ENCODE measurements at places on chromosomes 13 and 19.

GRCh38 chr19:47848823-47849473, 10.1 kb upstream of the TPRX2 start:
- DNase-seq: peak; percentile 41

- DNase-seq: no peak
Observed at GRCh38 chr19:8302357-8302691, 5.8 kb downstream of the CD320 start.

DNA sequence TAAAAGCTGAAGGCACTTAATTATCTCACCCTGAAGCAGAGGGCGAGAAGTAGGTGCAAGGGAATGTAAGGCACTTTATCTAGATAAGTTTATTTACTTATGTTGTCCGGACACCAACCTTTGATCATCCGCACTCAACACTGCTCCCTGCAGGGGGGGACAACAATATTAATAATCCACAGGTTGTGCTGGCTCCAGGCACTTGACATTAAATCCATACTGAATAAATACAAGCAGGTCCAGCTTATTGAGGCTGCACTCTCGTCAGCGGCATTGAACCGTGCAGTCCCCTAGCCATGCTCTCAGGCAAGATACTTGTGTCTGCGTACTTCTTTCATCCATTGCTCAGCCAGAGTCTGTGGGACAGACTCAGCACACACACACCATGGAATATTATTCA, 374.5 kb upstream of the NBEA start:
- DNase-seq: no peak

DNA sequence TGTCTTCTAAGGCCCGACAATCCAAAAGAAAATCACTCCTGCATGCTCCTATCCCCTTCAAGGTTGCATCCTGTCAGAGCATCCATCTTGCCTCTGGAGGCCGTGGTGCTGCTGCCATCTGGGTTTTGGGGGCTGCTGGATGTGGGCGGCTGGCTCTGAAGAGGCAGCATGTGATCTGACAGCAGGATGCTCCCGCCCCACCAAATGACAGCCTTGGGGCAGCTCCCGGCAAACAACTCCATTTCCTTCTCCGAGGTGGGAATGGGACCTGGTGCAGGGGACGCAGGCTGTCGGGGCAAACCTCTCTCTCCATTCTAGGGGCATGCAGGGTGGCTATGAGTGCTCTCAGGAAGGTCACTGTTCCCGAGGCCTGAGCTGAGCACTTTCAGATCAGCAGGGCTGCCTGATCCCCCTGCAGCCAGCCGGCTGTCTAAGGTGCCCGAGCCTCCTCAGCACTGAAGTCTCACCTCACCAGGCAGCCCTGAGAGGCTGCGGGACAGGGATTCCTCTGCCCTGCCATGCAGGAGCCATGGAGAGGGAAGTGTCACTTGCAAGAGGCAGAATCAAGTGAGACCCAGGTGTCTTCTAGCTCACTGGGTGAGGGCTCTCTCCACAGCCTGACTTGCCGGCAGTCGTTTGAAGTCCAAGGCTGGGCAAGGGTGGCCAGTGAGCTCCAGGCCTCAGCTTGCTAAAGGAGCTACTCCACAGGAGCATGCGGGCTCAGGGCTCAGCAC, 28.8 kb downstream of the TSSK6 start:
- no peak for DNase-seq

- DNase-seq: peak; percentile 74
Observed at GRCh38 chr13:110304256-110304655, 2.7 kb downstream of the COL4A1 start.

DNA sequence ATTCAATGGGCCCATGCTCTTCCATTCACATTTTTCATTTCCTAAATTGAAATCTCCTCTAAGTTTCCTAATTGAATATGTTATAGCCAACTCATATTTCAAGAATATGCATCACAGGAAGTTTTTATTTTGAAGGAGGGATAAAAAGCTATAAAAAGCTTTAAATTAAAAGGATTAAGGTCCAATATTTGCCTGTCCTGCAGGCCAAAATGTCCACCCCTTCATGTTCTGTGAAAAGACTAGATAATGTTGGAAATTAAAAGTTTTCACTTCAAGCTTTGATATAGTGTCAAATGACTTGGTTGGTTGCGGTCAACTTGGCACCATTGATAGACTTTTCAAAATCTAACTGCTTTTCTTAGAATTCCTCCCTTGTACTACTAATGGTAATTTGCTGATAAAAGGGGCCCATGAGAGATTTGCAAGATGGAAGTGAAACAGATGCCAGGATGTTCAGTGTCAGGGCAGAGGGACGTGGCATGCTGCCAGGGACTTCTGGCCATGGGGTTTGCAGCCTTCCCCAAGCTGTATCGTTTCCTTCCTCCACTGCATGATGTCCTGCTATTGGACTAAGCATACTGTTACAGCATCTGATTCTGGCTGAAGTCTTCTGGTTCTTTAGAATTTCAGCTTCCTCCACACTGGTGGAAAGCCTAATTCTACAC, 547.3 kb upstream of the MIR17HG start:
- DNase-seq: no peak

DNA sequence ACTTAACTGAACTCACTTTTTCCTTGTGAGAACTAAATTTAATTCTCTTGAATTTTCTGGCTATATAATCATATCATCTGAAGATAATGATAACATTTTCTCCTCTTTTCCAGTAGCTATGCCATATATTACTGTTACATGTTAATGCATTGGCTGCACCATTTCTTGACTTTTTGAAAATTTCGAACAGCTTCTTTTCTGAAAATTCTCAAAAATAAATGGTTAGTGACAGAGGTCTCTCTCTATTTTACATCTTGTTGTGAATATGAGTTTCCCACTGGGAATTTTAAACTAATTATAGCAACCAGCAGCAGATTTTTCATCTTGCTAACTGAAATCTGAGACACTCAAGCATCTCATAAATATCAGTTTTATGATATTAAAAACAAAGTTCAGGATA, 30.6 kb downstream of the MBNL2 start:
- DNase-seq: no peak

DNA sequence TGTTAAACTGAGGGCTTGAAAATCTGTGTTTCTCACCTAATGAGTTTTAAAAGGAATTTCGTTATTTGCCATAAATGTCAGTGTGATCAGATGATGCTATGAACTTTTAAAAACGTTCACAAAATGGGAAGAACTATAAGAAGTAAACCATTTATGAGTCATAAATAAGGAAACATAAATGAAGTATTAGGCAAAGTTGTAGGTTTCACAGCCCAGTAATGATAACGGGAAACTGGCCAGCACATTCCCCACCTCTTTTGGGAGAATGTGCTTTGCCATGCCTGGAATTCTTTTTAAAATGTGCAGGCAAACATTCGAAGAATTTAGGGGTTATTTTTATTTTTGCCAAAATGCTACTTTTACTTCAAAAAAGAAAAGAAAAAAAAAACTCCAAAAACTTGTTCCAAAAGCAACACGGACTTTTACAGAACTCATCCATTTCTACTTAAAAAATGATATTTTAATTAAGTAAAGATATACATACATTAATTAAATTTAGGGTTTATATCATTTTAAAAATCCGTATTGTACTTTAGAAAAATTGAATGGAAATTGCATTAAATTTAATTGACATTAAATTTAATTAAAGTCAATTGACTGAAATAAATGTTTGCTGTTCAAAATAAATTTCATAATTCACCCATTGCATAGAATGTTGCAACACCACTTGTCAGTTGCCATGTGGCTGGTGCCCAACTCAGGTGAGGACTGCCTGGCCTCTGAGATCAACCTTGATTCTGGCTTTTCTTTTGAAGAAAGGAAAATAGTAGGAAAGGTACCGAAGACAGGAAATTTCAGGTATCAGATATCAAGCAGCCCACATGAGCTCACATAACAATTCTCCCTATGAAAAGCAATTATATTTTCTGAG, 1198.5 kb downstream of the EFNB2 start:
- DNase-seq: peak; percentile 66

GRCh38 chr13:80168089-80168850, 172.7 kb downstream of the SPRY2 start:
- DNase-seq: peak; percentile 74

DNA sequence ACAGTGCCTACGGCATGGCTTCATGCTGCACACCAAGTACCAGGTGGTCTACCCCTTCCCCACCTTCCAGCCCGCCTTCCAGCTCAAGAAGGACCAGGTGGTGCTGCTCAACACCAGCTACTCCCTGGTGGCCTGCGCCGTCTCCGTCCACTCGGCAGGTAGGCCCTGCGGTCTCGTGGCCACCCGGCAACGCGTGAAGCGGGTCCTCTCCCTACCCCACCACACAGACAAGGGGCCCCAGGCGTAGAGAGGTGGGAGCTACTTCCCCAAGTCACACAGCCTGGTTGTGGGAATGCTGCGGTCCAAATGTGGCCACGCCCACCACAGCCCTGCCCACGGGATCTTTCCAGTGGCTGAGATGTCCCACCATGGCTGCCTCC, 4.0 kb downstream of the DCAF15 start:
- no peak for DNase-seq

- peak; percentile 42 for DNase-seq
Observed at GRCh38 chr13:52034616-52035226, 10.2 kb downstream of the UTP14C start.

DNA sequence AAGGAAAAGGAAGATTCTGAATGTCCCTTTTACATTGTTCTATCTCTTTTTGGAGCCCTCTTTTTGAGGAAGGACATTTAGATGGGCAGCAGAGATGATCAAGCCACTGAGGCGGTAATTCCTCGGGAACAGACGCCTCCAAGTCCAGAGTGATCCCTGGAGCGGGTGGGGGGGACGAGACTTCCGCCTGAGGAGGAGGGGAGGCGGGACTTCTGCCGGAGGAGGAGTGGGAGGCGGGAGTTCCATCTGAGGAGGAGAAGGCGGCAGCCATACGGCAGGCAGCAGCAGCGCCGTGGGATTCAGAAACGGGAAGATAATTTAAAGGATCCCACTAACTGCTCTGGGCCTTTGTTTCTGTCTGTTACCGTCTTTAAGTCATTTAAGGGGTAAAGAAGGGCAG, 37.6 kb upstream of the CD177 start:
- no peak for DNase-seq

DNA sequence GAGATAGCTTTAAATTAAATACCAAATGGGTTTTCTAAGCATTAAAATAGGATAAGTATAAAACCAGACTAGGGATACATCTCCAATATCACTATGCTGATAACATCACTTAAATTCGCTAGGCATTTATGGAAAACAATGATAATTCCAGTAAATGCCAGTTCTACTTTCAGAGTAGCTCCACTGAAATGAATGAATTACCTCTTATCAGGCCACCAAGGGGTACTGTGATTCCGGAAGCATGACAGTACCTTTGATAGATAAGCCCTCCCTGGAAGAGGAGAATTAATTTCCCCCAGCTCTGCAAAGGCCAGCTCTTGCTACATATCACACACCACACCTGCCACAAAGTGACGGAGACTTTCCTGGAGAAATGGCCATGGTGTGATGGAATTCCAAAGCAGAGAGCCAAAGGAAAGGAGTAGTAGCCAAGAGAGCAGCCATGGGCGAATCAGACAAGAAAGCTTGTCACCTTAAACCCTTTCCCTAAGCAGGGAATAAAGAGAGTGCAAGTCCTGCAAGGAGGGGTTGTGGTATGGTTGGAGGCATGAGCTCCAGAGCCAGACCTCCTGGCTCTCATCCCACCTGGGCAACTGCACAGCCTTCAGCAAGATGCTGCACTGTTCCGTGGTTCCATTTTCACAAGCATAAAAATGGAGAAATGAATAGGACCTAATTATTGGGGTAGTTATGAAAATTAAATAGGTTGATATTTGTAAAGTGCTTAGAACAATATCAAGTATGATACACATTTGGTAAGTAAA, 423.1 kb downstream of the FGF14 start:
- no peak for DNase-seq

DNA sequence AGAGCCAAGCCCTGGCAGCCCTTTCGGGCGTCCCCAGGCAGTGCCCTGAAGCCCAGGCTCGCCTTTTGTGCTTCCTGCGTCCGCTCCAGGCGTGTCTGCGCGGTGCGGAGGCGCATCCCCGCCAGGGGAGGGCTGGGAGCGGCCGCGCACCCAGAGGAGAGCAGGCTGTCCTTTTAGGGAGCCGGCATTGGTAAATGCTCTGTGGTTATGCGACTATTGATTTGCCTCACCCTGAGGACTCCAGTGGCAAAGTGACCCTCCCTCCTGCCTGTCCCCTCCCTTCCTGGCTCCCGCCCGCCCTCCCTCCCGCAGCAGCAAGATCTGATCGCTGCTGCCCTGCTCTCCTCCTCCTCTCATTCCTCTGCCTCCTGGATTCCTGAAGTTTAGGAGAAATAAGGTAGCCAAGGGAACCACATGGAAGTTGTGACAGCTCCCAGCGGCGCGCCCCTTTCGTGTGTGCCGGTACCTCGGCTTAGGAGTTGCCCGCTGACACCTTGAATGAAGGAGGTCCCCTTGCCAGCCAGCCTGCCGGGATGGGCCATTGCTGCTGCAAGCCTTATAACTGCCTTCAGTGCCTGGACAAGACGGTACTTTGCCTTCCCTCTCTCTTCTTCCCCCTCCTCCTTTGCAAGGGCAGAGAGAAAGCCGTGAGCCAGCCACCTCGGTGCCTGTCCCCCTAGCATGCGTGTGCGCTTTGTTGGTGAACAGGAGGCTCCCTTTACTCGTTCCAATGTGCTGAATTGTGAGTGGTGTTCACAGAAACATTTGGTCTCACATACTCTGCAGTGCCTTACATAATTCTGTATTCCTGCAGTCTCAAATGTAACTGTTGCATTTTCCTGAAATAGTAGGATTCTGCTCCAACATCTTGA, 166.9 kb downstream of the SLC7A1 start:
- DNase-seq: no peak

DNA sequence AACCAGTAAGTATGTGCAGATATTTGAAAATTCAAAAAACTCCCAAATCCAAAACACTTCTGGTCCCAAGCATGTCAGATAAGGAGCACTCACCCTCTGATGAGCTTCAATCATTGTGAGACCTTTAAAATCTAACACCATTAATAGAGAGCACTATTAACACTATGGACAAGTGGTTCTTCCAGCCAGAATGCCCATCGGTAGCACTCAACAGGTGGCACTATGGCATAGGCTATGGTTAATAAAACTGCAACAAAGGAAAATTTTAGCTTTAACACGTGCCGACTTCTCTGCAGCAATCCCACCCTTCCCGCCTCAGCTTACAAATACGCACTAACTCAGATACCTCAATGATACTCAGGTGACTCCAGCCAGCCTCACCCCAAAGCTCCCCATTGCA, 62.3 kb downstream of the COL4A2 start:
- DNase-seq: no peak

GRCh38 chr19:29872224-29872731, 60.5 kb downstream of the CCNE1 start:
- DNase-seq: no peak

- DNase-seq: no peak
Observed at GRCh38 chr19:38813323-38813722, 578 bp upstream of the LGALS4 start.

DNA sequence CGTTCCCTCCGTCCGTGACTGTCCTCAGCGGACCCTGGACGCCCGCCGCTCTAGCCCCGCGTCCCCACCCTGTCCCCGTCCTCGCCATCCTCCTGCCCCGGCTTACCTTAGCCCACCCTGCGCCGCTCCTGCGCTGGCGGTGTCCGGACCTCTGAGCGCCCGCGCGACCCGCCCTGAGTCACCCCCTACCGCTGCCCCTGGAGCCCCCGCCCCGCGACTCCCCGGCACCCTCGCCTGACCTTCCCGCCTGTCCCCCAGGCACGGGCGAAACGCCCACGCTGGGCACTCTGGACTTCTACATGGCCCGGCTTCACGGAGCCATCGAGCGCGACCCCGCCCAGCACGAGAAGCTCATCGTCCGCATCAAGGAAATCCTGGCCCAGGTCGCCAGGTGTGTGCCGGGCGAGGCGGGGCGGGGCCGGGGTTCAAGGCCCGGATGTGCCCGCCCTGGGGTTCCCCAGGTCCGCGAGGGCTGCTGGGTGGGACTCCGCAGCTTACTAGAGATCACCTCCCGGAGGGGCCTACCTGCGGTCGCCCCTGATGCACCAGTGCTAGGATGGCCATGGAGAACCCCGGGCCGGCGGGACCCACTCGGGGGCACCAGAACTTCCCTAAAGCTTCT, 5.1 kb downstream of the HMG20B start:
- DNase-seq: no peak

All from iris pigment epithelial cell (primary cell).